Activated naive CD4-positive, alpha-beta T cell treated with anti-CD3 and anti-CD28 coated beads, Interleukin-2, amount 50 U/mL, for 72 hours (primary cell): ENCODE measurements at places on chromosomes 6 and 20. TPM values are rescaled to one million over a fixed set of nuclear protein-coding genes. Genes with fewer than 3 reads are reported as not detected.

MUC21 gene
- not detected for total RNA-seq

TRIM10 gene
- total RNA-seq: 0.70 TPM

MDC1 gene
- total RNA-seq: 84.2 TPM

TNXB gene
- total RNA-seq: 30.4 TPM

DNA sequence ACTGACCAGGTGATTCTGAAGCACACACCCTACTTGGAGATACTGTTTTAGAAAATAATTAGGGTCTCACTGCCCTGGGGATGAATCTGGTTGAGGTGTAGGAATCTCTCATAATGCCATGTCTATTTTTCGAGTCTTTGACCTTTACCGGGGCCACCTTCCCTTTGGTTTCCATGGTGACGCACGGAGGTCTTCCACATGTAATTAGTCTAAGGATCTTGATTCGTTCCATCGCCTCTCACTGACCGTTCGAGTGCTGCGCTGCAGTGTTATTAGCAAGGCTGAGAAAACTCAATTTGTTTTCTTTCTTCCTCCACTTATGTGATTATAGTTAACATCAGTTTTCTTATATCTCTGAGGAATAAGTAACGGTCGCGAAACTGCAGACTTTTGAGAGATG is 144.3 kb upstream of the SPACA1 start:
- DNase-seq: no peak

- DNase-seq: no peak
Observed at GRCh38 chr20:61998343-61999121, 67.1 kb downstream of the TAF4 start.

DNA sequence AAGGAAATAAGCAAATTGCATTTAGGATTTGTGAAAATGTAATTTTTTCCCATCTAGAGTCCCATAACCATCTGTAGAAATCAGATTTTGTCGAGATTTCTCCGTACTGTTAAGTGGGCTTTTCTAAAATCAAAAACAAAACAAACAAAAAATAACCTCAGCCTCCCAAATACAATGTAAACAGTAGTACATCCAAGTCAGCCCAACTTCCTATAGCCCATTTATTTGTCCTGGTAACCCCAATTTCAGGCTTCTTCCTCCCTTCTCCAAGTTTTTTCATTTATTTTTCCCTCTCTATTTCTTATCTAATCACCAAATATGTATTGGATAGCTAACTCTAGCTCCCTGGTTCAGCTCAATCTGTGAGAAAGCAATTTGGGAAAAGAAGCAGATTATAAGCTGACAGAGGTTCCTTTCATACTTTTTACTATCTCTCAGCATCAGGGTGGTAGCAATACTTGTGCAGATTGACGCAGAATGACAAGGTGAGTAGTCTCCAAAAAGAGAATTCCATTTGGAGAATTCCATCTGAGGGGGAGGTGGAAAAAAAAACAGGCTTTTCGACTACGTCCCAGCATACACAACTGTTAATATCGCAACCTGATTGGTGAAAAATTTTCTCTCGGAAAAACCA is 132.6 kb upstream of the BTN3A2 start:
- DNase-seq: no peak

DNA sequence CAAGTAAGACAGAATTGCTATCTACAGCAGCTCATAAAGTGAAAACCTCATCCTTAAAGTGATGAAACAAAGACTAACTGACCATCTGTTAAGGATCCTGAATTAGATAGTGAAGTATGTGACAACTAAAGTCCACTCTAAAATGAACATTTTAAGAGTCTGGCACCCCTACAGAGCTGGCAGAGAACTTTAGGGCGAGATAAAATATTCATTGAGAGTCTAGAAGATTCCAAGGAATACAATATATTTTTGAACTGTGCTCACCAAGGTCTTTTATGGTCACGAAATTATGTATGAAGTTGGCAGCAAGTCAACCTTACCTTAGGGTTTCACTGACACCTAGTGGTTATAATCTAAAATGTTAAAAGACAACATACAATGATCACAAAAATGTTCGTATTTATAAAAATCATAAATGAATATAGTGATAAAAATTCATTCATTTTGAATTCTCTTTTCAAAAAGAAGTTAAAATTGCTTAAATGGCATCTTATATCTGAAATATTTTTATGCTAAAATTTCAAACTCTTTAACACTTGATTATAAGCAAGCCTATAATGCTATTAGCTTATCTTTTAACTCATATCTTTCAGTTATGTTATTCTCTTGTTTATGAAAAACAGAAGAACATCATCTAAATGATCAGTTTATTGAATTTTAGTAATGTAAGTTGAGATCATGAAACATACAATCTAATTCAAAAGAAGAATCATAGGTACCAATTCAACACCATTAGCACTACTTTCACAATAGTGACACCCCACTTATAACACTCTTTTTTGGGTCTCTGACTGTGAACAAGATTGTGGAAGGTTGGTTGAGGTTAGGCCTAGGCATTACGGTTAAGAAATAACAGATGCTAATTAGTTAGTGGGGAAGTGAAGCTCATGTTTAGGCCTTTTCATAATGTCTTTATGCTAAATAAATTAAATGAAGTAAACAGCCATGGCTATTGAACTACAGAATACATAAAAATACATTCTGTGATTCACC is 27.5 kb downstream of the RSPH3 start:
- DNase-seq: no peak
